Activated CD4-positive, CD25-positive, alpha-beta regulatory T cell treated with anti-CD3 and anti-CD28 coated beads, Interleukin-2, amount 50 U/mL, for 16 hours (primary cell): ENCODE measurements at places on chromosomes 5 and 9.

DNA sequence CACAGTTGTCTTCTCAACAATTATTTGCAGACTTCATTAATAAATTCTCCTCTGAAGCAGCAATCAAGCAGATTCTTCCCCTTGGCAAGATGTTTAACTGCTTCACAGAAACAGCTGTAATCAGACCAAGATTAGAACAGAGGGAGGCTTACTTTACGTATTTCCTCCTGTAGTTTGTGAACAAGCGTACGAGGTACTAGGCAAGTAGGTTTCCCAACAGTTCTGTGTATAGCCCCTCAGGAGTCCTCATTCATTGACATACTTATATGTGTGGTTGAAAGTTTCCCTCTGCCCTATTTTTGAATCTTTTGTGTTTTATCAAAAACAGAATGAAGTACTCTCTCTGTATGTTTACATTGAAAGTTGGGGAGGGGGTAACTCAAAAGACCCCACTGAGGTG is 128.0 kb downstream of the SPATA31D1 start:
- no peak for DNase-seq

- DNase-seq = no peak
Observed at GRCh38 chr9:4955836-4956235, 29.2 kb upstream of the JAK2 start.

DNA sequence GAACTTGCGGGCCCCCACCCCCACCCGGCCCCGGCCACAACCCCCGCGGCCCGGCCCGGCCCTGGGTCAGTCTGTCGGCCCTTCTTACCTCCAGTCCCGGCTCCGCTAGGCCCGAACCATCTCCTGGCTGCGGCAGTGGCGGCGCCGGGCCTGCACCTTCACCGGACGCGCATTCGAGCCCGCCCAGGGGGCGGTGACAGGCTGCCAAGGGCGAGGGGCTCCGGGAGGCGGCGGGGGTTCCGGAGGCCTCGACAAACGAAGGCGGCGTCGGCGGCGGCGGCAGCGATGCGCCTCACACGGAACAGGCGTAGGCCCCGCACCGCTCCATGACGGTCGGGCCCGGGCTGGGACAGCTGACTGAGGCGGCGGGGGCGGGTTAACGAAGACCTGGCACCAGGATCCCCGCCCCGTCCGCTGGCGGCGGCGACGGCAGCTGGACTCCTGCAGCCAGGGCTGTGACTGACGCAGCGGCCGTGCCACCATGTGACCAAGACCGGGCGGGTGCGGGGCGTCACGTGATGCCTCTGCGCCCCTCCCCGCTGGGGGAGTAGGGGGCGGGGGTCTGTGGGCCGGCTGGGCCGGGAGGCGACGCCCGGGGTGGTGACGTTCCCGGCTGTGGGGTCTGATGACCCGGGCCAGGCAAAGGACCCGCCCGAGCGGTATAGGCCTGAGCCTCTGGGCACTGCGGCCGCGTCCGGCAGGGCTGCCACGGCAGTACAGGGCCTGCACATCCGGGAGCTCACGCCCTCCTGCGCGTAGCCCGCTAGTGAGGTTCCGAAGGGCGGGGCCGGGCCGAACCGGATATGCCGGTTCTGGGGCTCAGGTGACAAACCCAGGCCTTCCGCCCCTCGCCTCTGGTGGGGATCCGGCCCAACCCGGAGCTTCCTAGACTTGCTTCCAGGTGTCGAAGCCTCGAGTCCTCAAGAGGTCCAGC is at the start of gene AFF4:
AFF4 (minus strand) TSS at position 464 of the 934 bp plus-strand sequence. CDS start 26,445 bp downstream, outside the sequence.
- DNase-seq = peak; percentile 67

GRCh38 chr5:119368238-119368630 is 12.4 kb downstream of the TNFAIP8 start:
- peak; percentile 41 for DNase-seq

DNA sequence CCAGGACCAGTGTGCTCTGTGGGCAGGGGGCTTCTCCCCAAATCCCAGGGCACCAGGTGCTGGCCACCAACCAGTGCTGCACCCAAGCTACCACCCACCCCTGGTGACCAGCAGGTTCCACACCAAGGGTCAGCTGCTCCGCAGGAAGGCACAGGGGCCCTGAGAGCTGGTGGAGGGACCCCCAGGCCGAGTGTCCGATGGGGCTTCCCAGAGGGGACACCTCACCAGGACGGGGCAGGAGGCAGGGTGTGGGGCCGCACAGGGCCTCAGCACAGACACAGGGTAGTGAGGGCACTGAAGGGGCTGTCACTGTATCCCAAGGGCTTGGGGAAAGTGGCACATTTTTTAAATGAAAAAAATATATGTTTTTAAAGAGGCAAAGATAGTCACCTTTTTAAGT is 18.1 kb downstream of the LCN9 start:
- DNase-seq = no peak

GRCh38 chr5:154086146-154086545 is 47.4 kb downstream of the MFAP3 start:
- DNase-seq = no peak

DNA sequence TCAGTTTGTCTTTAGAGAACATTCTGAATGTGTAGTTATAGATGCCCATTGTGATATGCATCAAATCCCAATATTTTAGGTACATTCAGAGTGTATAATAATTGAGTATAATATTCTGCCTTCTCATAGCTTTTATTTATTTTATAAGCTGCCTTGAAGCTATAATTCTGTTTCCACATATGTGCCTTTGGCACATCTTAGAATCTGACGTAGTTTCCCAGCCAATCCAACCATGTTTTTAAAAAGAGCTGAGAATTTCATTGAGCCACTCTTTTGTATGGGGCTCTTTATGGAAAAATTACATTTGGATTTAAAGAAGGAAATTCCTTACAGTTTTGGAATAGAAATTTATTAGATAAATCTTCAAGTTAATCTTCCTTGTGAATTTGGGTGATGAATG is 65.4 kb downstream of the ADCY2 start:
- no peak for DNase-seq

DNA sequence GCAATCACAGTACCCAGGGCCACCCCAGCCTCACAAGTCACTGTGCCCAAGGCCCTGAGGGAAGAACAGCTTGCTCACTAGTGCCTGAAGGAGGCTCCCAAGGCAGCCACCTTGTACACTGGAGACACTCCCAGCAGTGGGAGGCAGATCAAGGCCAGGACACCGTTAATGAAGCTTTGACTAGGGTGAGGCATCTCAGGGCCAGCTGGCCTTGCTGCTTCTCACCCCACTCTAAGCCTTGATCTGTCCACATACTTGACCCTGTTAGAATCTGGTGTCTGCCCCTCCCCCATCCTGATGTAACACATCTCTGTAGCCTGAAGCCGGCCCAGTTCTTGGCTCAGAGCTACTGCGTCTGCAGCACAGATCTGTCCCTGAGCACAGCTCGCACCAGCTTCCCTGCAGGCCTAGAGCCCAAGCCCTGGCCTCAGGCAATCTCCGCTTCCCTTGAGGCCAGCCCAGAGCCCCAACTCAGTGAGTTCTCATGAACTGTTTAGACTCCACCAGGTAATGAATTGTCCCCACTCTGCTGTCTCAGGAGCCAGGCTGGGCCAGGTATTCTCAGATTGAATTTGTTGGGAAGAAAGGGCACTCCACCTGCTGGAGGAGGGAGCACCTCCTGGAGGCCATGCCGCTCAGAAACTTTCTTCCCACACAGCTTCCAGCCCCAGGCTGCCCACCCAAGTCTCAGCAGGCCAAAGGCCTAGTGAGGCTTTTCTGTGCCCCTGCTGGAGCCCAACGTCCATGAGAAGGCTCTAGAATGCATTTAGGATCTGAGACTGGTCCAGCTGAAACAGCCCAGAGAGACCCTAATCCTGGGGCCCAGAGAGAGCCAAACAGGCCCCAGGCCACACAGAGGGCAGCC is 13.4 kb upstream of the JADE2 start:
- DNase-seq = no peak

DNA sequence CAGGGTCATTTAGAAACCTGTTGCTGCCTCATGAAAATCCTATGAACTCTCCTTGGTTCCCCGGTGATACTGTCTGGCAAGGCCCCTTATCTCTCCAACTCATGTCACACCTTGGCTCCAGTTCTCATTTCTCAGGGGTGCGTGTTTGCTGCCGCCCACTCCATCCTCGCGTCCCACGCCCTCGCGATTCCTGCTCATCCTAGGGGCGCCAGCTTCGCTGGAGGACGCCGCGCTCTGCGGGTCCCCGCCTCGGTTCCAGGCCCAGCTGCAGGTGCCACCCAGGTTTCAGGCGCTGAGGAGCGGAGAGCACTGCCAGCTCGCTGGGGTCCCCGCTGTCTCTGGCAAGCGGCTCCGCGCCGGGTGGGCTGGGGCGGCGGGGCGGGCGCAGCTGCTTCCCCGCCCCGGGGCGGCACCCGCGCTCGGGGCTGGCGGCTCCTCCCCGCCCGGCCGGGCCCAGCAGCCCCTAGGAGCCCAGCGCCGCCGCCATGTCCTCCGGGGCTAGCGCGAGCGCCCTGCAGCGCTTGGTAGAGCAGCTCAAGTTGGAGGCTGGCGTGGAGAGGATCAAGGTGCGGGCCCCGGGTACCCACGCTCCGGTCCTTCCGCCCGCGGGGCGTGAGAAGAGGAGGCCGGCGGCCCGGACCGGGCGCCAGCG is at the start of gene GNG10:
GNG10 (plus strand) TSS at position 456 of the 652 bp plus-strand sequence; CDS start at position 486, 30 bp downstream.
- peak; percentile 31 for DNase-seq

- no peak for DNase-seq
Observed at GRCh38 chr9:136020671-136021070, 59.5 kb upstream of the UBAC1 start.

DNA sequence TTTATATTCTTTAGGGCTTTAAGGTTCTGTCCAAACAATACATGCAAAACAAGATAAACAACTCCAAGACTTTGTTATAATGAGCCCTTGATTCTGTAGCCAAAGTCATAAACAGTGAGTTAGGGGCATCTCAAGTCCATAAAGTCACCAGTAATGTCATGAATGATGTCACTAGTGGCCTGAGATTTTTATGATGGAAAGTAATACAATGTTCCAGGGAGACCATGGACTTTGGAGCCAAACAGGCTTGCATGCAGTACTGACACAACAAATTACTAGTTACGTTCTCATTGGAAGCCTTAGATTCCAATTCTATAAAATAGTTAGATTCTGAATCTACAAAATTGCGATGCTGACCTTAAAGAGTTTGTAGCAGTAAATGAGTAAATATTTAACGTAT is 280.0 kb downstream of the HINT1 start:
- DNase-seq = no peak

DNA sequence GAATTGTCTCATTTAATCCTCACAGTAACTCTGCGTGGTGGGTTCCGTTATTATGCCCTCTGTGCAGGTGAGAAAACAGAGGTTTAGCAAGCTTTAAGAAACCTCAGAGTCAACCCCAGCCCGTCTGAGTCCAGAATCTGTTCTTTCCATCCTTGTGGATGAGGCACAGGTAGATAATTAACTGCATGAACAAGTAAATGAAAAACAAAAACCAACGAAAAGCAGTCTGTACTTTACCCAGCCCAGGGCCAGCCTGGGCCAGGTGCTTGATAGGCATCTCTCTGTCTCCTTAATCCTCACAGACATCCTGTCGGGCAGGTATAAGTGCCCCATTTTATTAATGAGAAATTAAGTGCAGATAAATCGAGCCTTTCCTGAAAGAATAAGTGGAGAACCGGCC is 25.3 kb upstream of the CXCL14 start:
- DNase-seq = no peak

DNA sequence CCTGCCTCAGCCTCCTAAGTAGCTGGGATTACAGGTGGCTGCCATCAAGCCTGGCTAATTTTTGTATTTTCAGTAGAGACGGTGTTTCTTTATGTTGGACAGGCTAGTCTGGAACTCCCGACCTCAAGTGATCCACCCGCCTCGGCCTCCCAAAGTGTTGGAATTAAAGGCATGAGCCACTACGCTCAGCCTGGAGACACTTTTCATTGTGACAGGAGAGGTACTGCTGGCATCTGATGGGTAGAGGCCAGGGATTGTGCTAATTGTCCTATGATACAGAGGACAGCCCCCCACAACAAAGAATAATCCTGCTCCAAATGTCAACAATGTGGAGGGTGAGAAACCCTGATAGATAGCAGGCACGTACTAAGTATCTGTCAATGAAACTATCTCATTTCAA is 91.3 kb upstream of the SLC25A48 start:
- DNase-seq = no peak

DNA sequence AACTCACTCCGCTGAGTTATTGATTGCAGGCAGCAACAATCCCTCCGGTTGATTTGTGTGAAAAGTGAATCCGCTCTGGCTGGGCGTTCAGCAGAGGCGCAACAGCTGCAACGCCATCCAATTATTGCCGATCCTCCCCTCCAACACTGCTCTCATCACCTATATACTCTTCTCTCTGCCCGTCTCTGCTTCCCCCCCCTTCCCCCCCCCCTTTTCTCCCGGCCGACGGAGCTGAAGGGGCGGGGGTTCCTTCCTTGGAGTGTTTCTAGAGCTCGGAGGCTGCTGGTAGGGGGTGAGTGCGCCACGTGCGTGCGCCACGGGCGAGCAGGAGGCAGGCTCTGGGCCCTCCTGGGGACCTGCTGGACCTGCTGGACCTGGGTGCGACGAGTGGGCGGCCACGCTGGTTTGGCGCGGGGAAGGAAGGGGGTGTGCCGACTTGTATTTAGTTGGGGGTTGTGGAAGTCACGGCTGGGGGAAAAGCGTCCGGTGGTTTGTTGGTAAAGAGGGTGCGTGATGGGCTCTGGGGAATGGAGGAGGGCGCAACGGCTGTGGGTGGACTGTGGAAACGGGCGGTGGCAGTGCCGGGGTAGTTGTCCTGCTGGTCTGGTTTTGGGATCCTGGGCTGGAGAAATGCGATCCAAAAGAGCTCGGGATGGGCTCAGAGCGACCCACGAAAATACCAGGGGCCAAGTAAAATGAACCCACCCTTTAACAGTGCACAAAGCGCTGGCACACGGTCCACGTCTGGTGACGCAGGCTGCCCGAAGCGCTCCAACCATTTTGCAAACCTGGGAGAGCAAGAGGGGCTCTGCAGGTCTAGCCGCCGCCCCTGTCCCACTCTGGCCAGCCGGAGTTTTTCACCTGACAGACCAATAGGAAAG is 6.4 kb upstream of the MEF2C start:
- no peak for DNase-seq

DNA sequence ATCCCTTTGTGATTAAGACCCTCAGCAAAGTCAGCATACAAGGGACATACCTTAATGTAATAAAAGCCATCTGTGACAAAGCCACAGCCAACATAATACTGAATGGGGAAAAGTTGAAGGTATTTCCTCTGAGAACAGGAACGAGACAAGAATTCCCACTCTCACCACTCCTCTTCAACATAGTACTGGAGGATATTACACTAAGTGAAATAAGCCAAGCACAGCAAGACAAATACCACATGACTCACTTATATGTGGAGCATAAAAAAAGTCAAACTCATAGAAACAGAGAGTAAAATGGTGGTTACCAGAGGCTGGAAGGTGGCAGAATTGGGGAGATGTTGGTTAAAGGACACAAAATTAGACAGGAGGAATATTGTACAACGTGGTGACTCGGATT is 118.1 kb upstream of the NFIL3 start:
- no peak for DNase-seq

DNA sequence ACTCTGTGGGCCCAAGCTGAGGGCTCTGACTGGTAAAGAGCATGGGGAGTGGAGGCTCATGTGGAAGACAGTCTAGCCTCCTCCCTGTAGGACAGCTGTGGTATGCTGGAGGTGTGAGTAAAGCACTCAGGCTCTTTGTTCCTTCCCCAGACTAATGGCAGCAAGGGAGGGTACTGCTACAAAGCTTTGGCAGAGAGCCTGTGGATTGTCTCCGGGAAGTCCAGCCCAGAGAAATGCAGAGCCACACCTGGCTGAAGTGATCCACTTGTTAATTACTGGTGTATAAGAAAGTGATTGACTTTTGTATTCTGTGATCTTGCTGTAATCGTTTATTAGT is 161.7 kb downstream of the OXCT1 start:
- no peak for DNase-seq
